Right renal cortex interstitium (tissue), 3 donors: ENCODE measurements at places on chromosomes 1 and 21.

DNA sequence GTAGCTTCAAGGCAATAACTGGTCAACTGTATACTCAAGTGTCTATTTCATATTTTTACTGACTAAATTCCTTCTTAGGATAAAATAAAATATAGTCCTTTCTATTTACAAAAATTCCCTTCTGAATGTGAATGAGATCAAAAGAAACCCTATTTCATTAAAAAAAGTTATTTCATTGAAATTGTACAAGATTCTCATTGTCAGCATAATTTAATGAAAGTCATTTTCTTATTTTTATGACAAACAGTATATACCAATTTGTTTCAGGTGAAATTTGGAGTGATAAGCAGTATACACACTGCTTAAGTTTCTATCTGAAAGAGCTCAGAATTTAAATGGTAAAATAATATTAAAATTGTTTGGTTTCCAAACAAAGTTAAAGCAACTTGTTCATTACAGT is 269.2 kb downstream of the USH2A start:
- DNase-seq: no peak

- no peak for DNase-seq
These were observed 274.4 kb downstream of the PTBP2 start for GRCh38 chr1:96996001-96996400.

DNA sequence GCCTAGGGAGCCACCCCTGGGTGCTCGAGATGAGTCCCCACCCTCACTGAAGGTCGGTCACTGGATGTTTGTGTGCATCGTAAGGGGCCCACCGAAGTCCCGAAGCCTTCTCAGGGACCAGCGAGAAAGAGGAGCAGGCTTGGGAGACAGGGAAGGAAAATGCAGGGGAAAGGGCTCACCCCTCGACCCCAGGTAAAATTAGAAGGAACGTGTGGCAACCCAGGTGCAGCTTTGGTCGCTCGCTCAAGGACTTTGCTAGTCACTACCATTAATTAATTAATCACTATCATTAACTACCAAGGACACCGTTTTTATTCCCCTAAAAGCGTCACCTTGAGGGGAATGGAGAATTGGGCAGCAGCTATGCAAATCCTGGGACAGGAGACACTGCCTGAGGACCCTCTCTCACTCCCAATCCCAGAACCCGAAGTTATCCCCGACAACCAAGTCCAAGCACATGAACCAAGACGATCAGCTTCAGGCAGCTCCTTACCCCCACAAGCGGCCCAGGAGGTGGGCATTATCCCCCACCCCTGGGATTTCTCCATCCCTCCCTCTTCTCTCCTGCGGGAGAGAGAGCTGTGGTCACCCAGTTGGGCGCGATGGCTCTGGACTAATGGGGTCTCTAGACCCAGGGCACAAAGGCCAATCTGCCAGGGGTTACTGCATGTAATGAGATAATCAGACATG is 4.2 kb upstream of the SIM2 start:
- no peak for DNase-seq

- no peak for DNase-seq
These were observed 15.2 kb downstream of the SSX2IP start for GRCh38 chr1:84675106-84675505.

DNA sequence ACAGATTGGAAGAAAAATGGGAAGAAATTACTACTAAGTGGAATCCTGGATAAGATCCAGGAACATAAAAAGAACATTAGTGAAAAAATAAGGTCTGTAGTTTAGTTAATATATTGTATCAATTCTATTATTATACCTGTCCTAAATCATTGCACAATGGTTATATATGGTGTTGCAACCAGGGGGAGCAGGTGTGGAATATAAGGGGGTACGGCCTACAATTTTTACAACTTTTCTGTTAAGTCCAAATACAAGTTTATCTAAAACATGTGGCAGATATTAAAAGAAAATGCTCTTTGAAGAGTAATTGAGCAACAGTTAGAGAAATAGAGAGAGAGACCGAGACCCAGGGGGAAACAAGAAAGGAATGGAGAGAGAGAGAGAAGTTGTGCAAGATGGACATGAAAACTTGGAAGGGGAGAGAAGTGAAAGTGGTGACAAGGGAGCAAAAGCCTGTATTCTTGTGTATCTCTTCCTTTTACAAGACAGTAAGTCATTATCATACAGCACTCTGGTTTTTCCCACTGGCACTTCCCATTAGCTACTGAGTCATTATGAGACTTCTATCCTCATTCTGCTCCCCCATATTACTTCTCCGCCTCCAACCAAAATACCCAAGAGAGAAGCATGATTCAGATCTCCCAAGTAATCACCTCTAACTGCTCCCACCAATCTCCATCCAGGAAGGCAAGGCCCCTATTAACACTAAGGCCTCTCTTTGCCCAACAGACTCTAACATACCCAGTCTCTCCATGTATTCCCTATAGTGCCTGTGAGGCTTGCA is 22.3 kb upstream of the TRAF3IP3 start:
- no peak for DNase-seq

DNA sequence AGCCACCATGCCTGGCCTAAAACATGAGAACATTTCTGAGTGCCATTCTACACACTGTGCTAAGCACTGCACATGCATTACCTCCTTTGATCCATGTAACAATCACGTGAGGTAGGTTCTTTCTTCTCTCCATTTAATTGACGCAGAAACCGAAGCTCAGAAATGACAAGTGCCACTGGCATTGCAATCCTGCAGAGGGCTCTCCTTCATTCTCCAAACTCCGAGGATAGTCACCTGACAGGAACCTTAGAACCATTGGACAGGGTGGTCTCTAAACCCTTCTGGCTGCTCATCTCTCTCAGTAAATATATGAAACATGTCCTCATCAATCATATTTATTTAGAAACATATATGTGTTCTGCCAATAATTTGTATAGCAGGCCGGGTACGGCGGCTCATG is 167.1 kb upstream of the JUN start:
- no peak for DNase-seq
